Kidney epithelial cell (primary cell): ENCODE measurements at places on chromosomes 13 and 19. TPM values are rescaled to one million over a fixed set of nuclear protein-coding genes. Genes with fewer than 3 reads are reported as not detected.

Gene ZNF296
- total RNA-seq, result 1.0 and 1.1 TPM in 2 replicates

DNA sequence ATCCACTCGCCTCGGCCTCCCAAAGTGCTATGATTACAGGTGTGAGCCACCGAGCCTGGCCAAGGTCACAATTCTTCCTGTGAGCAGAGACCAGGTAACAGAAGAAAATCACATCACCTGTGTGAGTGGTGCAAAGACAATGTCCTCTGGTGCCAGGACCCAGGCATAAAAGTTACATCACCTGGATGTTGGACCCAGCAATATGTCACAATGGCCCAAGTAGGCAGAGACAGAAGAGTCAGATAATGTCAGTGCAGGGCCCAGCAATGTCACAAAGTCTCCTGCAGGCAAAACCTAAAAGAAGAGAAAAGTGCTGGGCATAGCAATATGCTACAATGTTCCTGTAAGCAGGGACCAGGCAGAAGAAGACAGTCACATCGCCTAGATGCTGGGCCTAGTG, 5.5 kb upstream of the ZNF724 start:
- DNase-seq, result no peak

Gene OR10H1
- total RNA-seq, result not detected in 2 replicates

GRCh38 chr19:5775668-5776309, 8.8 kb downstream of the PRR22 start:
- DNase-seq, result no peak

- DNase-seq, result no peak
Measured at GRCh38 chr13:32897296-32897695, 118.9 kb upstream of the KL start.

DNA sequence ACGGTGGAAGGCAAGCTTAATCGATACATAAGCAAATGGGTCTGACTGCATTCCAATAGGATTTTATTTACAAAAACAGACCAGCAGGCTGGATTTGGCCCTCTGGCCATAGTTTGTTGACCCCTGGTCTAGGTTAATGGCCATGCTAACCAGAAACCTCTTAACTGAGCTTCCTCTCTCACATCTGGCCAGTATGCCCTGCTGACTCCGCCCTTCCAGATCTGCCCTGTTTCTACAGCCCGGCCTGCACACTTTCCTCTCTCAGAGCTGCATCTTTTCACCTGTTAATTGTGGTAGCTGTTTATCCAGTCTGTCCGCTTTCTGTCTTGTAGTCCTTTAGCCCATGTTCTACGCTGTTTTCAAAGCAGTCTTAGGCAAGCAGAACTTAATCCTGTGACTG, 25.6 kb downstream of the EDNRB start:
- no peak for DNase-seq

- no peak for DNase-seq
Measured at GRCh38 chr13:95341441-95341840, 40.2 kb upstream of the ABCC4 start.

GRCh38 chr19:56272161-56272798, at the start of gene EDDM13:
Gene EDDM13 (plus strand): TSS chr19:56272748. CDS start chr19:56272835, 87 bp downstream.
- DNase-seq, result no peak

Gene PSG7
- not detected in 2 replicates for total RNA-seq

DNA sequence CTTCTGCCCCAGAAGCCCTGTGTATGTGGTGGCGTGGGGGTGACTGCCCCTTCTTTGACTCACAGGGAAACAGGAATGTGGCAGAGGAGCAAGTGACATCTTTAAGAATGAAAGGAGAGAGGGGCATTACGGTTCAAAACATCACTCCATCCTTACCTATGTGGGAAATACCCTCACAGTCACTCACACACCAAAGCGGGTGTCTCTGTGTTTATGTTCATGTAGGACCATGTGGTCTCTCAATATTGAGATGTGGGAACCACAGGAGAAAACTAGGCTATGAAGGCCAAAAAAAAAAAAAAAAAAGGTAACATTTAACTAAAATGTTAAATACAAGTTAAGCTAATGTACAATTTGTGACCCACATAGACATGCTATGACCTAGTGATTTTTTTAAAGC, 153.6 kb upstream of the GPR12 start:
- DNase-seq, result no peak

- DNase-seq, result peak; percentile 49
Measured at GRCh38 chr19:3554254-3555083, 2.9 kb downstream of the MFSD12 start.

Gene CRLF1
- 16.5 and 30.1 TPM in 2 replicates for total RNA-seq

- DNase-seq, result no peak
Measured at GRCh38 chr19:45402298-45403061, 2.4 kb downstream of the PPP1R13L start.

Gene LYL1
- 3.3 and 5.3 TPM in 2 replicates for total RNA-seq

Gene MIER2
- 12.7 and 18.4 TPM in 2 replicates for total RNA-seq

GRCh38 chr19:1752009-1752756, 1.1 kb upstream of the ONECUT3 start:
- DNase-seq, result no peak

DNA sequence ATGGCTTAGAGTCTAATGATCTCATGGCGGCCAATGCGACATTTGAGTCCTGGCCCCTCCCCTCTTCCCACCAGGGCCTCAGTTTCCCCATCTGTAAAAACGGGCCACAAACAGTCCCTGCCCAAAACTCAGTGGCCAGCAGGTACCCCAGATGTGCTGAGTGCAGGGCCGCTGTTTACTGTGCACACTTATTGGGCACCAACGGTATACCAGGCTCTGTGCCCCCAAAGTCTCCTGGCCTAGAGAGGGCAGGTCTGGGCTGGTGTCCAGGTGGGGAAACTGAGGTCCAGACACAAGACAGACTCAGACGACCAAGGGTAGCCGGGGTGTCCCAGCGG, 23.6 kb upstream of the WDR18 start:
- no peak for DNase-seq

GRCh38 chr19:46524308-46524707, 28.6 kb upstream of the PNMA8B start:
- DNase-seq, result no peak

GRCh38 chr19:13840305-13841085, 36.4 kb upstream of the NANOS3 start:
- no peak for DNase-seq

- DNase-seq, result no peak
Measured at GRCh38 chr13:29624997-29625396, 29.5 kb upstream of the SLC7A1 start.

DNA sequence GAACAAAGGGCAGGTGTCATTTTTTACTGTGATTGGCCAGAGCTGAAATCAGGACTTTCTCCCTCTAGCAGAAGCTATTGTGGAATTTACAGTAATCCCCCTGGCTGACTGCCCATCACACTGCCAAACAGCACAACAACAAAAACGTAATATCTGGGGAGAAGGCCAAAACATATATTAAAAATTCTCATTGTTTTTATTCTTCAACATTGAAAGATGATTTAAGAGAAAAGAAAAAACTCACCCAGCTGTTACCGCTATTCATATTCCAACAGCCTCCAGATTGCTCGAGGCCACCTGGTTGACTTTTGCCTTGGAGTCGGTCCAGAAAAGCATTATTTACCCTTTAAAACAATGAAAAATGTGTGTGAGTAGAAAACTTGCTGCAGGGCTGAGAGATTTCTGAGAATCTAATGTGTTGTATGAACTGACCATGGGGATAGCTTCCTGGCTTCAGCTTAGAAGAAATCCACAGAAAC, 97.2 kb downstream of the EPSTI1 start:
- DNase-seq, result no peak

Gene TLE6
- 0.50 and 2.2 TPM in 2 replicates for total RNA-seq

GRCh38 chr19:55654868-55655647, at the start of gene U2AF2:
Gene U2AF2 (plus strand): TSS chr19:55655035. CDS start chr19:55655105, 70 bp downstream.
- no peak for DNase-seq

Gene IFNL1
- not detected in 2 replicates for total RNA-seq

DNA sequence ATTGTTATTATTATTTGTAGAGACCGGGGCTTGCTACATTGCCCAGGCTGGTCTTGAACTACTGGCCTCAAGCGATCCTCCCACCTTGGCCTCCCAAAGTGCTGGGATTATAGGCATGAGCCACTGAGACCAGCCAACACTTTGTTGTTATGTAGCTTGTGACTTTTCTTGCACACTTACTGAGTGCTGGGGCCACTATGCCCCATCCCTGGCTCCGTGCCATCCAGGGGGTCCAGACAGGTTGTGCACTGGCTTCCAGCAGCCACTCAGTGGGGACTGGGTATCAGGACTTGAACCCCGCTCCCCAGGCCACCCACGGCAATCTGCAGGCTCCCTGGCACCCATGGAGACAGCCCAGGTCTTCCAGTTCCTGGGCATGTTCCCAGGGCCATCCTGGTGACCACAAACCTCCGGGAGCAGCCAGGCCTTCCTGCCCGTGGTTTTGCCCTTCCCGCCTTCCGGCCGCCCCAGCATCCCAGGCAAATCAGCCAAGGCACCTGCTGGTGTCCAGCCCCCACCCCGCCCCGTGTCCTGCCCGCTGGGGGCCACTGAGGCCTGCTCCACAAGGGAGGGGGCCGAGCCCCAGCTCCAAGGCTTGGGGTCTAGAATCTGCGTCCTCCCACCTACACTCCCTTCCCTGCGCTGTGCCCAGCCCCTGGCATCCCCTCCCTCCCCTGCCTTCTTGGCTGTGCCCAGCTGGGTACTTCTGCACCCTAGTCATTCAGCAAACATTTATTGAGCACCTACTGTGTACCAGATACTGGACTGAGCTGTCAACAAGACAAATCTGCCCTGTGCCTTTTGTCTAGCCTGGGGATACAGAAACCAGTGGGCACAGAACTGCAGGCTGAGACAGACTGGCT, 23.7 kb upstream of the SEMA6B start:
- DNase-seq, result no peak

Gene LEUTX
- not detected in 2 replicates for total RNA-seq

Gene ADM5
- total RNA-seq, result 1.0 TPM in 2 replicates

- DNase-seq, result no peak
Measured at GRCh38 chr13:65965501-65965900, 1264.6 kb downstream of the PCDH9 start.

Gene AXL
- 128 and 138 TPM in 2 replicates for total RNA-seq
